ENCODE measurements at places on chromosomes 4 and X.

- no peak for DNase-seq
These were observed 442.7 kb downstream of the RAPGEF2 start for GRCh38 chr4:159545556-159545955.

GRCh38 chrX:16458208-16458607 lies 191.8 kb upstream of the S100G start:
- DNase-seq, result no peak

GRCh38 chr4:141548791-141549190 lies 87.6 kb upstream of the IL15 start:
- DNase-seq, result no peak

- DNase-seq, result no peak
These were observed 77.5 kb downstream of the MSN start for GRCh38 chrX:65744965-65745364.

GRCh38 chr4:173516621-173517524 lies 13.2 kb downstream of the HAND2 start:
- no peak for DNase-seq

DNA sequence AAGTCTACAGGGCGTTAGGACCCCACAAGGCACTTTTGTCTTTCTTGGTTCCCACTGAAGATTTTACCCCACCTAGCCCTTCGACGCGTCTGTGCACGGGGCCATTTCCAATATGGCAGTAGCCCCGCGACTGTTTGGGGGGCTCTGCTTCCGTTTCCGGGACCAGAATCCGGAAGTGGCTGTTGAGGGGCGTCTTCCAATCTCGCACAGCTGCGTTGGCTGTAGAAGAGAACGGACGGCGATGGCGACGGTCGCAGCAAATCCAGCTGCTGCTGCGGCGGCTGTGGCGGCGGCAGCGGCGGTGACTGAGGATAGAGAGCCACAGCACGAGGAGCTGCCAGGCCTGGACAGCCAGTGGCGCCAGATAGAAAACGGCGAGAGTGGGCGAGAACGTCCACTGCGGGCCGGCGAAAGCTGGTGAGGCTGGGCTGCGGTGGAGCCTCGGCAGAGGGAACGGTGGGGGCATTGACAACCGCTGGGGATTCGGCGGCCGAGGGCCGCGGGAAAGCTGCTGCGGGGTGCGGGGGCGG lies at the start of gene USP11:
TSS of gene USP11 (plus strand) at position 207 of the 530 bp plus-strand sequence. CDS start at position 242, 35 bp downstream.
- DNase-seq, result no peak

GRCh38 chrX:107742700-107743191 lies 32.8 kb downstream of the TSC22D3 start:
- DNase-seq, result no peak

- DNase-seq, result no peak
These were observed 263.2 kb upstream of the ITM2A start for GRCh38 chrX:79630033-79631009.

DNA sequence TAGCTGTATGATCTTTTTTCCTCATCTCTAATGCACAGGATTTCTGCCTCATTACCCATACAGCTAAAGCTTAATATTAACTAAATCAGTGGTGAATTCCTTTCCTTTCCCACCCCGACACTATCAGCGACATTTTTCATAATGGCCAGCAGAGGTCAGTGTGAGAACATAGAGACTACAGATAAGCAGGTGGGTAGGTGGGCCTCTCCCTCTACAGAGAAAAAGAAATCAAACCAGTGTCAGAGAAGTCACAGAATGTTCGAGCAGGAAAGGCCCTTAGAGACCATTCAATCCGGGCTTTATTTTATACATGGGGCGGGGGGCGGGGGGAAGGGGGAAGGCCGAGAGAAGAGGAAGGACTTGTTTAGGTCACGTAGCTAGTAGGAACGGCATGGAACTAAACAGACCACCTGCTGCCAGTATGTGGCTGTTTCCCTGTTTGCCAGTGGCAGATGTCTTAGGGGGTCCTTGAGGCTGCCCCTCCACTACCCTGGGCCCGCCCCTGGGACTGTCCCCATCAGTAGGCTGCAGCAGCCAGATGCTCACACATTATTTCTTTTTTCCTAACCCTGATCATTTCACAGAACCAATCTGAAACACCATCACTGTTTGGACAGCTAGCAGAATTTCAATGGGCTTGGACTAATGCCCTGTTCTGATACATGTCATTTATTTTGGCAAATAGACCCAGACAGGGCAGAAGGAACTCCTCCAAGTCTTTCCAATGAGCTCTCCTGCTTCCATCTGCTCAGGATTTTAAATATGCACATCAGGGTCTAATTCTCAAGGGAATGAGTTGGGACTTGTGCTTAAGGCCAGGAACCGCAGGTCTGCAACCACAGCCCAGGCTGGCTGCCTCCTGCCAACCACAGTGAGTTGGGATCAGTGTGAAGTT lies 133.4 kb downstream of the ATG4A start:
- DNase-seq, result peak; percentile 56

GRCh38 chr4:40183615-40184411 lies 13.0 kb upstream of the RHOH start:
- DNase-seq, result no peak

- no peak for DNase-seq
These were observed 108.8 kb upstream of the STIM2 start for GRCh38 chr4:26751838-26752237.
